Femur (tissue), 1 donor: ENCODE measurements at places on chromosomes 12 and 14.

DNA sequence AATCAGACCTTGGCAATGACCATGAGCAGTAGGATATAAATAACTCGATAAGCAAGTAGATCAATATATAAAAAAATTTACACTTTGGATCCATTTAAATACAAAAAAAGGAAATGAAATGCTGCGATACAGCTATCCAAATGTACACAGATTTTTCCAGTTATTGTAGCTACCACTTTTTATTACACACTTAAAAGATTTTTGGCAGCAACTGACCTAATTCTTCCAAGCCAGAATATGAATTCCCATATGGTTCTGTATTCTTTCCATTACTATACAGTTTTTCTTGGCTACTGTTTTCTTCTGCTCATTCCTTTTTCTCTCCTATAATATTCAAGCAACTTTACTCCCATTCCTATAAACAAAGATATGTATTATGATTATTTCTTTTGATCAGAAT, 52.2 kb downstream of the TMTC1 start:
- DNase-seq, result no peak

GRCh38 chr14:100816950-100817901, 8.7 kb upstream of the MEG3 start:
- DNase-seq, result peak; percentile 15

DNA sequence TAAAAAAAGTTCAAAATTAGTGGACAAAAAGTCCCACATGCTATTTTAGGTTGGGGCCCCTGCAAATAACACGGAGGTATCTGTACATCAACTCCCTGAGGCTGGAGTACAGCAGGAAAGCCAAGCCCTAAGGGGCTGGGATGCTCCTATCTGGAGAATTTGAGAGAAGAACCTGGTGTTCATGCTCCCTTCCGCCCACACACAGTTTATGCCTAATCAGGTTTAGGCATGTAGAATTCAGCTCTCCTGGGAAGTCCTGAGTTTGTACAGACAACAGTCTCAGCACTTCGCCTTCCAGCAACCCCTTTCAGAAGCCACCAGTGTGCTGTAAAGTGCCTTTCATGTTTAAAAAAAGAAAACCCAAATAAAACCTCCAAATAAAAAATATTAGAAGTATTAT, 237.3 kb upstream of the GRIP1 start:
- no peak for DNase-seq

- no peak for DNase-seq
These were observed 2.5 kb upstream of the C1QL4 start for GRCh38 chr12:49339464-49339861.

DNA sequence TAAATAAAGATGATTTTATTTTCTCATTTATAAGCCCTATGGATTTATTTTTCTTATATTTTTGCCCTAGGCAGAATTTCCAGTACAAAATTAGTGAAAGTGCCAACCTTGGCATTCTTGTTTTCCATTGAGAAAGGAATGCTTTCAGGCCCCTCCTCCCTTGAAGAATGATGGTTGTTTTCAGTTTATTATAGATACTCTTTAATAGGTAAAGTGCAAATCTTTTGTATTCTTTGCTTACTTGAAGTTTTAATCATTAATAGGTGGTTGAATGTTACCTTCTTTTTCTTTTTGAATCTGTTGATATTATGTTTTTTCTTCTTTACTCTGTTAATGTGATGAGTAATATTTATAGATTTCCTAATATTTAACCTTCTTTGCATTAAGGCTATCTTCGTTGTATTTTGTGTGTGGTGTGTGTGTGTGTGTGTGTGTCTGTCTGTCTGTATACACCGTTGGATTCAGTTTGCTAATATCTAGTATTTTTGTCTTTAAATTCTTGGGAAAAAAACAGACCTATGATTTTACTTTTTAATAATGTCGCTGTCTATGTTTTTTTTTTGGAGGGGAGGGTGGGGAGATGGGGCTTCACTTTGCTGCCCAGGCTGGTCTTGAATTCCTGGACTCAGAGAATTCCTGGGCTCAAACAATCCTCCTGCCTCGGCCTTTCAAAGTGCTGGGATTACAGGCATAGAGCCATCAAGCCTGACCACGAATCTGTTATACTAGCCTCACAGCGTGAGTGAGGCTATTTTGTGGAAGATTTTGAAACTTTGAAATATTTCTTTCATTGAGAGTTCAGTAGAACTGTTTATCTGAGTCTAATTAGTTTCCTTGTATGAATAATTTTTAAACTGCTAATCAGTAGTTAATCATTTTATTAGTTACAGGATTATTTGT, 13.5 kb downstream of the SRGAP1 start:
- DNase-seq, result no peak
